ENCODE measurements at places on chromosomes 7 and 10.

DNA sequence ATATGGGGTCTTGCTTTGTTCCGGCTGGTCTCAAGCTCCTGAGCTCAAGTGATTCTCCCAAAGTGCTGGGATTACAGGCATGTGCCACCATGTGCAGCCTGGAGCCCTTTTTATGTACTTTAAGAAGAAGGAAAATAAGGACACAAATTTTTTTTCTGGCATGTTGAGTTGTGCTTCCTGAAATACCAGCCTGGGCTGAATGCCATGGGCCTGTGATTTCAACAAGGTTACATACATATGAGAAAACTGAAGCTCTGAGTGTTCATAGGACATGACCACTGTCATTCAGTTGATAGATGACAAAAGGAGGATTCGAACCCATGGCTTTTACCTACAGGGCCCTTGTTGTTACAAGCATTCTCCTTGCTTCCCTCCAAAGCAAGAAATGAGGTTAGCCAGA, 36.1 kb downstream of the ST8SIA6 start:
- DNase-seq = no peak

DNA sequence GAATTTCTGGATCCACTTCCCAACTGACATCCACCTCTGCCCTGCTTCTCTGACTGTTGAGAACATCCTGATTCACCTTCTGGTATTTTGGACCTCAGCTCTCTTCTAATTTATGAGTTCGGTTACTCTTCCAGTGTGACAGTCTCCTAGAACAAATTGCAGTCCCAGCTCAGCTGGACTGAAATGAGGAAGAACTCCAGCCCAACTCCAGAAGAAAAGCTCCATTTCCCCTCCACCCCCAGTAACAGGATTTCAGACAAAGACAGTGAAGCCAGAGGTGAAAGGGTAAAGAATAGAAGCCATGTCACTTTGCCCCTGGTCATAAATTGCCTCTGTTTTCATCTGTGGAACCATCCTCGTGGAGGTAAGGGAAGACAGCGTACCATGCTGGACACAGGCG, 26.2 kb upstream of the INHBA start:
- no peak for DNase-seq

DNA sequence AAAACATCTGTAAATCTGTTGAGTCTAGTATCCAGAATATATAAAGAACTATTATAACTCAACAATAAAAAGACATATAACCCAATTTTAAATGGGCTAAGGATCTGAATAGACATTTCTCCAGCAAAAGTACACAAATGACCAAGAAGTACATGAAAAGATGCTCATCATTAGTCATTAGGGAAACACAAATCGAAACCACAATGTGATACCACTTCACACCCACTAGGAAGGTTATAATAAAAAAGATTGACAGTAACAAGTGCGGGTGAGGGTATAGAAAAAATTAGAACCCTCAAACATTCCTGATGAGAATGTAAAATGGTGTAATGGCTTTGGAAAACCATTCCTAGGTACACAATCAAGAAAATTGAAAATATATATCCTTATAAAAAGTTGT, 4.1 kb downstream of the XPNPEP1 start:
- DNase-seq = no peak

DNA sequence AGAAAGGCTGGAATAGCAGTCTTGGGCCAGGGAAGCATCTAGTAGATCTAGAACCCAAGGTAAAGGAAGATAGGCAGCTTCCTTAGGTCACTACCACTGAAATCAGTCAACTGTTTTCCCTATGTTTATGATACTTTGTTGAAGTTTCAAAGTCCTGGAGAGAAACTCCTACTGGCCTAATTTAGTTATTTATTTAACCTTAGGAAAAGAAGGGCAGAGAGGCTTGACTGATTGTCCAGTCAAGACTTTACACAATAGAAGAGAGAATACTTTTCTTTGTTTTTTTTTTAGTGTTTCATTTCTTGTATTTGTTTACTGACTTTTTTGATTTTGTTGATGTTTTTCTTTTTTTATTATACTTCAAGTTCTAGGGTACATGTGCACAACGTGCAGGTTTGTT, 138.9 kb upstream of the PHYHIPL start:
- DNase-seq = no peak

GRCh38 chr10:118911363-118911762, 118.2 kb upstream of the NANOS1 start:
- DNase-seq = no peak

DNA sequence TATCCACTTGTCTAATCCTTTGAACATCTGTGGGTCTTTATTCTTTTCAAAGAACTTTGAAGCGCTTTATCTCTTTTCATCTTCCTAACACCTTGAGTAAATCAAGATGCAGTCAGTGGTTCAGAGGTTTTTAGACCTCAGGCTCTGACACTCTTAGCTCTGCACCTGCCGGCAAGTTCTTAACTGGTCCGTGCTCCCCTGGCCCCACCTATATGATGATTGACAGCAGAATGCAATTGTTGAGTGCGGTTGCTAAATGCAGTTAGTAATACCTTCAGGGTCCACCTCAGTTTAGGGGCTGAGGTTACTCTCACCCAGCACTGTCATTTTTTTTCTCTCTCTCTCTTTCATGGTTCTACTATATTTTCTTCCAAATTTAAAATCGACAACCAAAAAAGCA, 854.2 kb upstream of the AUTS2 start:
- no peak for DNase-seq

Data from stimulated activated CD8-positive, alpha-beta memory T cell treated with anti-CD3 and anti-CD28 coated beads, Interleukin-4, amount 100 ng/mL, for 1 hour (primary cell).